ENCODE measurements at places on chromosomes 5 and 9.

GRCh38 chr5:138438724-138439476, at the start of gene REEP2:
TSS of gene REEP2 (plus strand) at chr5:138439057. CDS start at chr5:138439209, 152 bp downstream.
- DNase-seq = no peak

GRCh38 chr5:137014731-137015130, 484.4 kb downstream of the SPOCK1 start:
- DNase-seq = no peak

DNA sequence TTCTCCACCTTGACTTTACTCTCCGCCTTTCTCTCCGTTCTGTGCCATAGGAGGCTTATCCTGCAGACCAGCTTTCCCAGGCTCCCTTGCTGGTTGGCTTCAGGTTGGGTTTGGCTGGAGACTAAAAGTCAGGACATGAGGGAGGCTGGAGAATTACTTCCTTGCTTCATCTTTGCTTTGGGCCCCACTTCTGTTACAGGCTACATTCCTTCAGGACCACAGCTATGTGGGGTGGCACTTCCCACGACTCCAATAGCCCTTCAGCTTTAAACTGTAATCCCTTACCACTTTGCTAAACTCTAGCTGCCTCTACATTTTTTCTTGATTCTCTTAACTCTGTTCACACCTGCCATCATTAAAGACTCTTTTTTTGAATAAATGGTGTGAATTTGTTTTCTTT, 186.7 kb upstream of the NR4A3 start:
- no peak for DNase-seq

DNA sequence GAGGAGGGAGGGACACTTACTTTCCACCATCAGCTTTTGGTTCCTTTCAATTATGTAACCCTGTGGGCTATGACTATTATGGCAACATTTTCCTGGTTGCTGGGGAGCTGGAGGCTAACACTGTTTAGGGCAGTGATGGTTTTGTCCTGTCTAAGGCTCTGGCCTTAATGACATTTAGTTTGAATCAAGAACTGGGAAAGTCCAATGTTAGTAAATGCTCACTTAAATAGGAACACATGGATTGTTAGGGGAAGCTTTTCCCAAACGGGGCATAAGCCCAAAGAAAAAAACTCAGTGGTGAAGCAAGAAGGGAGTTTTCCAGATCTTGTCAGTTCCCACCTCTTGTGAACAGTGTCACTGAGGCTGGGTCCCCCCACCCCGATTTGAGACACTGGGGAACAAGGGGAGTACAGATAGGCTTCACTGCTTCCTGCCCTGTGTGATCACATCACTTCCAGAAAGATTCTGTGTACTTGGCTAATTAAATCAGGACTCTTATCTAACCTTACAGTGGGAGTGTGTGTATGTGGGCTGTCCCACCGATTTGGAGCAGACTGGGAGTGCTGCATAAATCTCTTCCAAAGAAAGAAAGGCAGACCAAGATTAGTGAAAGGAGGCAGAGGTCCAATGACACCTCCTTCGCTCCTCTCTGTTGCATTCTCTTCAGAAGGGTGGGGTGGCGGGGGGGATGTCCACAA, 206.4 kb downstream of the PTTG1 start:
- no peak for DNase-seq

DNA sequence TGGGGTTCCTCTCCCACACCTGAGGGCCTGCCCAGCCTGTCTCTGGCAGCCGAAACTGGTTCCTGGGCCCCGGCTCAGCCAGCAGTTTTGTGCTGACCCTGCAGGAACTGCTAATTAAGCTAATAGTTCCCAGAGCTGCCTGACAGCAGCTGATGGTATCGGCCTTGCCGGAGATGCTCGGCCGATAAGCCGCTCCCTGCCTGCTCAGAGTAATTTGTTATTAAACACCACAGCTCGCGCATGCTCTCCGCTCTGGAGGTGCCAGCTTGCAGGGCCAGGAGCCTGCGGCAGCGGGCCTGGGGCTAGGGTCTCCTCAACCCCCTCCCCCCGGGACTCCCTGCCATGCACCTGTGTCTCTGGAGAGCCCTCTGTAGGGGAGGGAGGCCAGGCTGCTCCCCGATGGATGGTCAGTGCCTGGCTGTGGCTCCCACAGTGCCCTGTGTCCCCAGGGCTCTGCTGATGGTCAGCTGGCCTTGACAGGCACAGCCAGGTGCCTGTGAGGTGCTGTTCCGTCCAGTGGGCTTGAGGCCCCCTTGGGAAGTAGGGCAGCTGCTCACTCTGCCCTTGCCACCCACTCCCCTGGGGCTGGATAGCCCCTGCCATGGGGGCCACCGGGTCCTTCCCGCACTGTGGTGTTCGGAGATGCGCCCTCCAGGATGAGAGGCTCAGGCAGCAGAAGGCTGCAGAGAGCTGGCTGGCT, 41.7 kb downstream of the RXRA start:
- DNase-seq = no peak

DNA sequence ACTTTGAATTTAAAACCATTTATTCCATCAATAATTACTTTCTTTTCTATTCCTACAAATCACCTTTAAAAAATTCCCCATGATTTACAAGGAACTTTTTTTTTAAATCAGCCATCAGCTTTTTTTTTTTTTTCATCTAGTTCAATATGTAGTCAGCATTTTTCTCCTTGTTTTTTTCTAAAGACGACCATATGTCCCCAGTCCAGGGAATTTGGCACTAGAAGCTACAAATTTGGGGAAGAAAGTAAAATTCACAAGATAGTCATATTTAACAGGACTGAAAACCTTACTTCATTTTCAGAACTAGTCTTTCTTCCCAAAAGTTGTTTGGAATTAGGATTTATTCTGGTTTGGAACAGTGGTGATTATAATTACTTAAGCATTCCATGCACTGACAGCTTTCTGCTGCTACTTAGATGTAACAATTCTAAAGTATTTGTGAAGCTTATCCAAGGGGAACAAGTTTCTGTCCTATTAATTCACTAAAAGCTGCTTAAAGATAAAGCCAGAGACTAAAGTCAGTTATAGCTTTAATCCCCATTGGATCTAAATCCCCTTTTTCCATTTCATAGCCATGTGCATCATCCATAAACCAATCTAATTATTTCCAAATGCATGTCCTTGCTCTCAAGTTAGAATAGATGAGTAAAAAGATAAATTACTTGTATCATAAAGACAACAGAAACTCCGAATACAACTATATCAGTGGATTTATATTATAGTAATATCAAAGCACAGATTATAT, 7.4 kb upstream of the SNCAIP start:
- DNase-seq = no peak

- DNase-seq = no peak
Observed at GRCh38 chr9:18601956-18602355, 128.0 kb downstream of the ADAMTSL1 start.

DNA sequence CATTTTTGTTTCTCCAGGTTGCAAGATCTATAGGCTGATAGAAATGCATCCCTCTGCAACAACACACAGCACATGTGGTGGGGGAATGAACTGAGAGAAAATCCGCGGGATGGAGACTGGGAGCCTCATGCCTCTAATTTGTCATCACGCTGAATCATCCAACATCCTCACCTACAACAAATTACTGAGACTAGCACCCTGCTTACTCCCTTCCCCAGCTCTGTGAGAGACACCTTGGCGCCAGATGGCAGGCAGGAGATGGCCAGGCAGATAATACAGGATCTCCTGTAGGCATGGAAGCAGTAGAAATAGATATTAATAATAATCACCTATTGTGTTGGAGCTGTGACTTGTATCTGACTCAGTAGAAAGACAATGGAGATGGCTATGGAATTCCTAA, 276.9 kb downstream of the SEMA5A start:
- no peak for DNase-seq

GRCh38 chr5:94064025-94064424, 322.6 kb upstream of the POU5F2 start:
- DNase-seq = no peak

- no peak for DNase-seq
Observed at GRCh38 chr5:59856358-59856757, 37.2 kb downstream of the PDE4D start.

DNA sequence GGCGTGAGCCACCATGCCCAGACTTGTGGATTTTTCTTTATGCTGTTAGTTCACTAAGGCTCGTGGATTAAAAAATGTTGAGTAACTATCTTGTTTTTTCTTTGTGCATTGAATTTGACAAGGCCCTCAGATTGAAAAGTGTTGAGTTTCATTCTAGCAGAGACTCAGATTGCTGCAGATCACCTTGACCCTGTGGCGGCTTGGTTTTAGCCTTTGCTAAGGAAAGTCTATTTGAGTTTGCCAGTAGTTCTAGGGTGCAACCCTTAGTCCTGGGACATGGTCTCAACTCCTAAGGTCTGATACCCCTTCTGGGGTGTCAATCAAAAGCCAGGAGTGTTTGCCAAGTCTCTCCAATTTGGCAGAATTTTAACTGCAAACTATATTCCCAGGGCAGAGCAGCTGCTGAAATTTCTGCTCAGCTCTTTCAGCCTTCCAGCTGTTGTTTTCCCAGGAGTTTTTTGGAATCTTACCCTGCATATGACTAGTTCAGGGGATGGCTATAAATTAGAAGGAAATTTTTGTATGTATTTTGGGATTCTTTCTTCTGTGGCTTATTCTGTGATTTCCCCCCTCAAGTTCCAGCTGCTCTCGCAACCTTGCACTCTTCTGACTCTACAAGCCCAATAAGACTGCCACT, 84.3 kb upstream of the HAND1 start:
- DNase-seq = no peak

- no peak for DNase-seq
Observed at GRCh38 chr9:83019246-83019645, 43.7 kb downstream of the RASEF start.

DNA sequence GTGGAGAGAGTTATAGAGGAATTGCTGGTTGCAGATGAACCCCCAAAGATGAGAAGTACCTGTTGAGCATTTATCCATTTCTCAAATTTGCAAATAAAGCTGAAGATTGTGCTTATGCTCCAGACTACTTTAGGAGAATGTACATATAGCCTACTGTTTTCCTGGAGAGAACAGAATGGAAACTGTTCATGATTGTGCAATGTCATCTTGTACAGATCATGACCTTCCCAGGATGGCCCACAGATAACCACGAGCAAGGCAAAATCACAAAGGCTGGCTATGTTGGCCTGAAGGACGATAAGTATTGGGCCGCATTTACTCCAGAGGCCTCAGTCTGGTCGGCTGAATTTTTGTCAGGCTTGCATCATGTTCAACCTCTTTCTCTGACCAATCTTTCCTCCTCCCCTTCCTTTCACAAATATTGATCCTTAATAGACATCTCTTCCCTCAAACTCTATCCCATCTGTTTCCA, 28.5 kb upstream of the RICTOR start:
- no peak for DNase-seq

DNA sequence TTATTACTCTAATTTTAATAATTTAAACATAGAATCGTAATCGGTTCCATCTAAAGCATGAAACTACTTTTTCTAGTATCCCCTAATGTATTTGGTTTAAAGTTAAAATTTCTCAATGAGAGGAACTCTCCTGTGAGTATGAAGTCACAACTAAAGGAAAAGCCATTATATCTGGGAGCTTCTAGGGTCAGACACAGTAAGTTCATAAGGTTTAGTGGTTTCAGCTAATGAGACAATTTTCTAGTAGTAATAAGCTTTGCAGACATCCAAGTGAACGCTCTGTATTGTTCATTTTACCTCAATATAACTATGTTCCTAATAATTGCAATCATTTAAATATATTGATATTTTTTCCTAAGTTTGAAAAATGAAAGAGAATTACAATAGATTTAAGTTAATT, 364.4 kb upstream of the CDH9 start:
- DNase-seq = no peak

DNA sequence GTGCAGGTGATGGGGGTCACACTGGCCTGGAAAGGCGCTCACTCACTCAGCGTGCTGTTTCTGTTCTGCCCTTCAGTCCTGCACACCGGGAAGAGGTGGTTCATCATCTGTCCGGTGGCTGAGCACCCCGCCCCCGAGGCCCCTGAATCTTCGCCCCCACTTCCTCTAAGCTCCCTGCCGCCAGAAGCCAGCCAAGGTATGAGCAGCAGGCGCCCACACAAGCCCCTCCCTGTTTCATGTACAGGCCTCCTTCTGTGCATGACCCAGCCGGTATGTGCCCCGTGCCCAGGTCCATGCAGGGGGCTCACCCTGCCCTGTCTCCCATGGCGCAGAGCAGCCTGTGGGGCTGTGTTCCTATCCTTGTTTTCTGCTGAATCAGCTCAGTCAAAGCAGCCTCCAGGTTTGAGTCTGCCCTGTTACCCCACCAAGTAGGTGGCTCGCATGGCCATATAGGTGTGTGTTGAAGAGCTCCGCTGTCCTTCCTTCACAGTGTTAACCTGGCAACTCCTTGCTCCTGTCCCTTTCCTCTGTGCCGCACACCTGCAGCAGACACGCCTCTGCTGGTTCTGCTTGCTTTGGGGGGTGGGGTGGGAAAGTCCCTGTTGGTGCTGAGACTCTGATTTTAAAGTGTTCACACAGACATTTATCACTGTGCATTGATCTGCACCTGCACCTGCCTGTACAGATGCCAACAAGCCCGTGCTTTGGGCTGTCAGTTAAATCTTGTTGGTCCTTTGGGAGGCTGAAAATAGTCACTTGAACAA, 84.8 kb downstream of the WNK2 start:
- DNase-seq = peak; percentile 9

DNA sequence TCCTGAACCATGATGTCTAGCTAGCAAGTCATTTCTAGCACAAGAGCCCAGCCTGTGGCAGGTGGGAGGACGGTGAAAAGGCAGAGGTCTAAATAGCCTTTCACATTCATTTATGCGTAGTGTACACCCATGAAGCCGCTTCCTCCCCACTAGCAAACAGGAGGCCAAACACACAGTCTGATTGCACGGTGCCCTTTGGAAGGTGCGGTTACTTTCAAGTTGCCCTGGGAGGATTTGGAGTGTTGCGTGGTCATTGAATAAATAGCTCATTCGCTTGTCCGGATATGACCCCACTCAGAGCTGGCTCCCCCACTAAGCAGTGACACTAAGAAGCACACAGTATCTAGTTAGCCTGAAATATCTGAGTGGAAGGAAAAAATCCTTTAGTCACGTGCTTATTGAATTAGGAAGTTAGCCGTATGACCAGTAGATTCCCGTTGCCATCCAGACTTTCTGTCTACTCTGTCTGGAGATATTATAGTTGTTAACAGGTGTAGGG, 664 bp upstream of the ARSB start:
- peak; percentile 21 for DNase-seq

DNA sequence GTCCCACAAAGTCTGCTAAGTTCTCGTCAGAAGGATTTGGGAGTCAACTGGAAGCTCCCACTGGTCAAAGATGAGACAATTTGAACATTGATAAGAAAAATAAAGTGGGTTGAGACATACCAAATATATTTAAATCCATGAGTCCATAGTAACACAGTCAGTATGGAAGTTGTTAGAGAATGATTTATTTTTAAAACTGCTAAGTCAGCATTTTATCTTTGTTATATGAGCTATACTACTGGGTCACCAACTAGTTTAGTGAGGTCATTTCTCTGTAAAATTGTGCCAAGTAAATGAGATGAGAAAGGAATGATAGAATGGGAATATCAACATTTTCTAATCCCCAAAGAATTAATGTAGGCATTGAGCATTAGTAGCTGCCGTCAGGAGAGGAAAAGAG, 60.2 kb downstream of the UHRF2 start:
- DNase-seq = no peak

- DNase-seq = peak; percentile 7
Observed at GRCh38 chr9:133955821-133956411, 36.2 kb downstream of the VAV2 start.

Measured in stimulated activated CD4-positive, alpha-beta T cell treated with anti-CD3 and anti-CD28 coated beads, Interleukin-12 subunit alpha, Interleukin-12 subunit beta, amount 100 ng/mL, for 24 hours (primary cell).